CD4-positive, alpha-beta T cell treated with Interleukin-17A for 1 hour (primary cell): ENCODE measurements at places on chromosomes 3 and 15.

GRCh38 chr15:59994888-59995557 lies 9.1 kb upstream of the FOXB1 start:
- DNase-seq: peak; percentile 3

- DNase-seq: no peak
These were observed 124.3 kb downstream of the LRIG1 start for GRCh38 chr3:66376568-66376967.

DNA sequence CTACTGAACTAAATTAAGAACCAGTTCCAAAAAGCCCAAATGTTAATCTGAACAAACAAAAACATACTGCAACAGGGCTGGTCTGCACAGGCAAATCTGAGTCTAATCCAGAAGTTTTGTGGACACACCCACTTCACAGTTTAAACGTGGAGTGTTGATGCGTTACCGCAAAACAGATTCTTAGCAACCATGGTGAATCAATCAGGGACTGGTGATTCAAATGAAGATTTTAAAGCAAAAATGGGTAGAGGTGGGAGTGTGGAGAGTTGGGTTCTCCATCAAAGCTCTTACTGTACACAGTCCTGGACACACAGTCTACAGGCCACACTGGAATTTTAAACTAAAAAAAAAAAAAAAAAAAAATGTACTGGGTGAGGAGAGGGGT lies 5.2 kb downstream of the ANXA2 start:
- DNase-seq: peak; percentile 67

DNA sequence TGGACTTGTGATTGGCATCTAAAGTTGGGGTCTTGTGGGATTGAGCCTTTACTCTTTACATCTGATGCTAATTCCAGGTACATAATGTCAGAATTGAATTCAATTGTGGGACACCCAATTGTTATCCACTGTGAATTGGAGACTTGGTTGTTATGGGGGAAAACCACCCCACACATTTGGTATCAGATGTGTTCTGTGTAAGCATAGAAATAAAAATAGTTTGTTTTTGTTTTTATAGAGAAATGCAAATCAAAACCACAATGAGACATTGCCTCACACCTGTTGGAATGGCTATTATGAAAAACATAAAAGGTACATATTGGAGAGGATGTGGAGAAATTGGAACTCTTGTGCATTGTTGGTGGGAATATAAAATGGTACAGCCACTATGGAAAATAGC lies 58.5 kb downstream of the CPA3 start:
- no peak for DNase-seq

DNA sequence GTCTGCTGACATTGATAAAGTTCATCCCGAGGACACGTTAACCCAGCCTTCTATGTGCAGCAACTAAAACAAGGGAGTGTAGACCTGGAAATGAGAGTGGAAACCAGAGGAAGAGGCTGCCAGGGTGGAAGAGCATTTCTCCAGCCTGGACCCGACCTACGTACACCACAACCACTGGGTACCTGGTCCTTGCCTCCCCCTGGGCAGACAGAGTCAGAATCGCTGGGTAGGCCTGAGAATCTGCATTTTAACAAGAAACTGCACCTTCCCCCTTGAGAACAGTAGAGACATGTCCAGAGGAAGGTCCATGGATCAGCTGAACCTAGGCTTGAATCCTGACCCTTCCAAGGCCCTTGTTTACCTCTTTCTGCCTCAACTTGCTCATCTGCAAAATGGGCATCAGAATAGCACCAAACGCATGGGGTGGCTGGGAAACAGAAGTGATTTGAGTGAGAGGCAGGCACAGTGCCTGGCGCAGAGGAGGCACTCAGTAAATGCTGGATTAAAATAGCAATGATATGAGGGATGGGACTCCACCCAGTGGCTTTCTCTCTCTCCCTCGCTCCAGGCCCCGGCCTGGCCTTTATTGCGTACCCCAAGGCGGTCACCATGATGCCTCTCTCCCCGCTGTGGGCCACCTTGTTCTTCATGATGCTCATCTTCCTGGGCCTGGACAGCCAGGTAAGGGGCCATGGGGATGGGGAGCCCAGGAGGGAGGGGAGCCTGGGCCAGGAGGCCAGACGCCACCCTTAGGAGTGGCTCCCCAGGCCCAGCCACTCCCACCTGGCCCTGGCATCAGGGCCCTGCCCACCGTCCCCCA lies 66.9 kb upstream of the SLC6A1 start:
- no peak for DNase-seq
